Stimulated activated CD8-positive, alpha-beta memory T cell treated with anti-CD3 and anti-CD28 coated beads, Interleukin-4, amount 100 ng/mL, for 48 hours (primary cell): ENCODE measurements at places on chromosomes 6 and 20.

DNA sequence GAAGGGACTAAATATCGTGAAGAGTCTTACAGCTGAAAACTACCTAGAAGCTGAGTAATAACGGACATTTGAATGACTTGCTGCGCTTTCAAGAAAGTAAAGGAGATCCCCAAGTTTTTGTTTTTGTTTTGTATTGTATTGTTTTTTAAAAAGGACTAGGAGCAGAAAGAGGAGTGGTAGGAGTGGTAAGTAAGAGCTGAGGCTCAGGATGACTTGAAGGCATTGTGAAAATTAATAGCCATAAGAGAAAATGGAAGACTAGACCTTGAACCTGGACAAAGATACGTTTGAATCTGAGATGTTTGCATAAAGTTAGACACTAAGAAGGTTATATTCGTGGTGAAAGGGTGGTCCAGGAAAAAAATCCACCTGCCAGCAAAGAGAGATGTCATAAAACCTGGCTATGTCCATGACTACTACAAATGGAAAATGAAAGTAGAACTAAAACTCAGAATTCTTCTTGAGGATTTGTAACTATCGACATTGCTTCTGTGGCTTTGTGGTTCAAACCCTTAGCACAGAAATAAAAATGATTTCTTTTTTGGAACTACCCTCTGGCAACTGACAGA, 824.8 kb upstream of the FLRT3 start:
- DNase-seq = no peak

- DNase-seq = no peak
Measured at GRCh38 chr20:17624070-17624469, 54.2 kb downstream of the DSTN start.

DNA sequence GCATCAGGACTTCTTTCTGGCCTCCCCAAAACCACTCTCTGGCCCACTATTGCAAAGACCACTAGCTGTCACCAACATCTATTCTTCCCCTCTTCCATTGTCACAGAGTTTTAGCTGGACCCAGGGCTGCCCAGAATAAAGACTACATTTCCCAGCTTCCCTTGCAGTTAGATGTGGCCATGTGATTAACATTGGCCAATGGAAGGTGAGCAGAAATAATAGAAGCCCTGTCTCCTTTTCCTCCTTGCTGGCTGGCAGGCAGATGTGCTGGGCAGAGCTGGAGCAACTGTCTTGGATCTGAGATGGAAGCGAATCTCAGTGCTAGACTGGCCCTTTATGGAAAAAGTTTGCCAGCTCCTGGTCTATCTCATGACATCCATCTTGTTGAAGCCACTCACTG, 97.0 kb downstream of the KCNB1 start:
- DNase-seq = no peak

- DNase-seq = no peak
Measured at GRCh38 chr6:3829285-3829684, 19.9 kb upstream of the FAM50B start.

DNA sequence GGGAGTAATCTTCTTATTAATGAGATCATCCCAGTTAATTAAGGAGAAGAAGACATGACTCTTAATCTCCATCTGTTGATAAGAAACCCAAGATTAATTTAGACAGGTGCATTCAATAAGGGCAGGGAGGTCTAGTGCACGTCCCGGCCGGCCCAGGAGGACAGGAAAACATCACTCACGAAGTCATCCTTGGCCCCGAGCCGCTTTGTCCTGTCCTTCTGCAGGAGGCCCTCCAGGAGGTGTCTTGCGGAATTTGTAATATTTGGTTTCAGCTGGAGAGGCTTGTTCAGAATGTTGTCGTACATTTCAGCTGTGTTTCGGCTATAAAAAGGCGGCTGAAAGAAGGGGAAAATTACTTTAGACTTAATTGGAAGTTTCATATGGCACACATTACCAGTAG, 118.4 kb upstream of the SLC2A12 start:
- DNase-seq = no peak

- DNase-seq = peak; percentile 81
Measured at GRCh38 chr6:158536084-158536890, 23.6 kb upstream of the TMEM181 start.

DNA sequence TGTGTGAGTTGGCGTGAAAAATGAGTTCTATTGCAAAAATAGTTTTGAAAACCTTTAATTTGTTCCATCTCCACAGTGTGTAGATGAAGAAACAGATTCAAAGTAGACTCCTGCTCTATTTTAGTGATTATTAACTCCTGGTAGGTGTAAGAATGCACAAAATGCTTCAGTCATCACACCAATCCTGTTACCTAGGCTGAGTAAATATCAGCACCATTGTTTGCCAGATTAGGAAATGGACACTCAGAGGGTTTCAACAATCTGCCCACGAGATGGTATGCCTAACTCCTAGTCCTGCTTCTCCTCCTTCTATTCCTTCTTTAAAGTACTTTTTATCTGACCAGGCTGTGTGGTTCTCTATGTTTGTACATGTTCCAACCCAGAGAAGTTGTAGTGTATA, 108.9 kb upstream of the AHI1 start:
- DNase-seq = no peak

- DNase-seq = no peak
Measured at GRCh38 chr6:44624936-44625573, 237.5 kb downstream of the CDC5L start.

DNA sequence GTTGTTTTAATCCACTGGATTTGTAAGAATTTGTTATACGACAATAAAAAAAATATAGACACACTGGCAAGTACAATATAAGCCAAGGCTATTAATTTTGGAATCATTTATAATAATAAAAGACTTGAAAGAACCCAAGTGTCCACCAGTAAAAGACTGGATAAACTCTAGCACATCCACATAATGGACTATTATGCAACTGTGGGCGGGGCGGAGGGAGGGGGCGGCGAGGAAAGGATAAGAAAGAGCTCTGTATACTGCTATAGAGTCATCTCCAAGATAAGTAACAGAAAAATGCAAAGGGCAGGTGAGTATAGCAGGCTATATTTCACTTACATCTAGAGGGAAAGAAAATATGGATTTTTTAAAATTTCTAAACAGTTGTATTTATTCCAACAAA, 123.3 kb downstream of the TBC1D32 start:
- no peak for DNase-seq

GRCh38 chr6:75486850-75487518, 6.6 kb downstream of the FILIP1 start:
- DNase-seq = no peak

DNA sequence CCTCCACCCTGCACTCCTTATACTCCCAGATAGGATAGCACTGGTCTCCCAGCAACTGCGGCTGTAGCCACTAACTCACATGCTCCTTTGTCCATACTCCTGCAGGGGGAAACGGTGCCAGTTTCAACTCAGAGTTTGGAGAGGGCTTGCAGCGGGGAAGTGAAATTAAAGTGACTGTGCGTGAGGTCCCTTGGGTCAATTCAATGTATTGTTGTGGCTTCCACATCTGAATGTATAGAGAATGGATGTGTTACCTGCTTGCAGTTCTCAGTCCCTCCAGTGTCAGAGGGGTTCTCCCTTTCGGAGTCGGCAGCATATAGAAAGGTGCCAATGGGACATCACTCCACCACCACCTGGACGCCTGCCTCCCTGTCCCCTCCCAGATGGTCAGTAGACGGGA, 93.6 kb upstream of the CNKSR3 start:
- DNase-seq = no peak

DNA sequence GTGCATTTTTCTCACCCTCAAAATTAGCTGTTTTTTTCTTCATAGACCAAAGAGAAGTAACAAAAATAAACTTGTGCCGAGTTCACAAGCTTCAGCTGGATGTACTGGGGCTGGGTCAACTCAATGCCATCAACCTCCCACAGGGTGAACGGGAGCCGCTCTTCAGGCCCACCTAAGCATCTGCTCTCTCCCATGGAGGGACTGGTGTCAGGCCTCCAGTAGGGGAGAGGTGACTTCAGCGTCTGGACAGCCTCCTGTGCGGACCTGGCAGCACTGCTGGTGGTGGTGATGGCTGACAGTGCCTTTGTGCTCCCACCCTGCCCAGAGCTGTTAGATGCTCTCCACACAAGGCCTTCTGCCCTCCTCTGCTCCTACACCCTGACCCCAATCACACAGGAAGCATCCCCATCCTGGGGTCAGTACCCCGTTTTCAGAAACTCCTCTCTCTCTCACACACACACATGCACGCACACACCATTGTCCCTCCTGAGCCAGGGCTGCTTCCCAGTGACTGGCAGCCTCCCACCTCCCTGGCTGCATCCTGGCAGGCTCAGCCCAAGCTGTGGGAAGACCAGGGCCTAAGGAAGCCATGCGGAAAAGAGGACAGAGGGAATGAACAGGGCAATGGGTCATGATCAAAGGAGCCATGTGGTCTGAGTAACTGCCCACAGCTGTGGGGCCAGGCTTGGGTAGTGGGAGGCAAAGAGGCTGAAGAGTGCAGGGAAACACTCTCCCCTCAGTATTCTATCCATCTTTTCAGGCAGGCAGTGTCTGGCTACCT, 17.7 kb downstream of the CST8 start:
- no peak for DNase-seq

DNA sequence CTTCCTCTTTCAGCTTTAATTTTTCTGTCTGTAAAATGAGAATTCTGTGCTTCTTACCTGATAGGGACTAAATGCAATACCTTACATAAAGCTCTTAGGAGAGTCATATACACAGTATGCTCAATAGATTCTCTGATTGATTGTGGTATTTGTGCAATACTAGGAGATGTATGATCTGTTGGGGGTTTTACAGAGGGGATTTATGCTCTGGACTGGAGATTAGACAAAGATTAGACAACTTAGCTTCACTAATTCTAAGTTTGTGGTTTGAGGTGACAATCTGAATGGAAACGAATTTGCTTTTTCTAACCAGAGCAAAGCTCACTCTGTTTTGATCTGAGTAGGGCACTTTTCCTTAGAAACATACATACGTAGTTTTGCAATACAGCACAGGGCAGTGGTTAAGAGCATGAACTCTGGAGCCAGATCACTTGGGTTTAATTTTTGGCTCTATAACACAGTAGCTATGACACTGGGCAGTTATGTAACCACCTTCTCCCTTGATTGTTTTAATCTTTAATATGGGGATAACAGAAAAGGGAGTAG, 126.2 kb downstream of the RNF144B start:
- DNase-seq = no peak

- DNase-seq = no peak
Measured at GRCh38 chr6:134424798-134425170, 106.9 kb upstream of the SGK1 start.

- DNase-seq = no peak
Measured at GRCh38 chr6:116008470-116009243, 52.0 kb downstream of the FRK start.

DNA sequence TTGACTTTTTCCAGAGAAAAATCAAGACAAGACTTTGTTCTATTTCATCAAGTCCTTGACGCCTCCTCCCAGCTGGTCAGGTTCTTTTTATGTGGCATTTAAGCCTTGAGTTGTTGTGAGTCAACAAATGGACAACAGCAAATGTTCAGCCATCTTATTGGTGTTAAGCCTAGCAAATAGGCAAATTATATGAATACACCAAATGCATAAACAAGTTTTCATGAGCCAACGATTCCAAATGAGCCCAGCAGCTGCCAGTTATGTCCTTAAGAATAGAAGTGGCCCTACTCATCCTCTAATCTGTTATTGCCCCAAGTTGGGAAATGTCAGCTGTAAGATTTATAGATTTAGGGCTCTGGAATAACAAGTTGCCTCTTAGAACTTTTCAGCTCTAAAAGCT, 312.0 kb downstream of the SOX4 start:
- no peak for DNase-seq

DNA sequence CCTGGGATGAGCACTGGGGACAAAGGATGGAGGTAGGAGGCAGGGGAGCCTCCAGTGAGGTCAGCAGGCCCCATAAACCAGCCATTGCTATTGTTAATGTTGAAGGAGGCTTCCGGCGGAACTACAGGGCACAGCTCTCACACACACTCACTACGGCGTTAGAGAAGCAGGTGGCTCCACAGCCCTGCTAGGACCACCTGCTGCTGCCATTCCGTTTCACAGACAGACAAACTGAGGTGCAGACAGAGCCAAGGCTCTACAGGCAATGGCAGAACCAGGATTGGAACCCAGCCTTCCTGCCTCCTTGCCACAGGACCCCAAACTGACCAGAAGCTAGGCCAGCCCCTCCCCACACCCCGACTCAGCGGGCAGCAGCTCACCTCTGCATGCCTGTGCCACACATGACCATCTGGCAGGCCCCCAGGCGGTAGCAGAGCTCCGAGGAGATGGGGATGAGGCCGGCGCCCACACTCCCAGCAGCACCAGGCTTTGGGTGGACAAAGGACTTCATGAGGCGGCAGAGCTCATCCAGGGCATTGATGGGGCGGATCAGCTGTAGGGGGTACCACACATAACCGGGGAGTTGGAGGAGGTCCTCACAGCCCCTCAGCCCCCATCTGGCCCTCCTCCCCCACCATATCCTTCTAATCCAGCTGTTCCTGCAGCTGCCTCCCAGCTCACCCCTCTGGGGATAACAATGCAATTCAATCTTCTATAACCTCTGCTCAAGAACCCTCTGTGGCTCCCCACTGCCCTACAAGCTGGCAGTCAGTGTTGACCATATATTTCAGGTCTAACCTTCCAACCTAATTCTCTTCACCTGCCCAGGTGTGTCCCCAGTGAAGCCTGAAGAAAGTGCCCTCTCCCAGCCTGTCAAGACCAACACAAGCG, 198.5 kb downstream of the PREX1 start:
- DNase-seq = no peak

- no peak for DNase-seq
Measured at GRCh38 chr6:54031169-54031568, 80.1 kb upstream of the MLIP start.

- DNase-seq = peak; percentile 35
Measured at GRCh38 chr6:1379017-1379787, 10.2 kb upstream of the FOXF2 start.

DNA sequence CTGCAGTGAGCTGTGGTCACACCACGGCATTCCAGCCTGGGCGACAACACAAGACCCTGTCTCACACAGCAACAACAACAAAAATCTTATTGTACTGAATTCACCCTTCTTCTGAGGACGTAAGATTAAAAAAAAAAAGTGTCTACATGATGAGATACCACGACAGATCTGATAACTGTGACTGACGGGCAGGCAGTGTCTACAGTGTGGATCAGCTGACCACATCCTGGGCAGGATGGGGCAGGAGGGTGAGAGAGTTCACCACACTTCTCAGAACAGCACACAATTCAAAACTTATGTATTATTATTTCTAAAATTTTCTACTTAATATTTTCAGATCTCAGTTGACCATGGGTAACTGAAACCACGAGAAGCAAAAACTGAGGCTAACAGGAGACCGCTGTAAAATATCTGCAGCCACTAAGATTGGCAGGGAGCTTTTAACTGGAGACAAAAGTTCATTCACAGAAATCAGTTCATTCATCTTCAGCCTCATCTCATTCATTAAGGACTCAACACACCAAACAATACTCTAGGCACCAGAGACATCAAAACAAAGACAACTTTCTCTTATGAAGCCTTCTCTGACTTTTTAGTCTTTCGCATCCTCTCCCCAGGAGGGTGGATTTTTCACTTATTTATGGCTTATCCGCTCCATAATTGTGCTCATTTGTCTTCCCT, 15.7 kb upstream of the NHSL1 start:
- no peak for DNase-seq
